Hematopoietic multipotent progenitor cell treated with erythropoietin and hydrocortisone succinate and interleukin-3 and kit ligand, for 17 days (in vitro differentiated cells): ENCODE measurements at places on chromosomes 7 and 10.

DNA sequence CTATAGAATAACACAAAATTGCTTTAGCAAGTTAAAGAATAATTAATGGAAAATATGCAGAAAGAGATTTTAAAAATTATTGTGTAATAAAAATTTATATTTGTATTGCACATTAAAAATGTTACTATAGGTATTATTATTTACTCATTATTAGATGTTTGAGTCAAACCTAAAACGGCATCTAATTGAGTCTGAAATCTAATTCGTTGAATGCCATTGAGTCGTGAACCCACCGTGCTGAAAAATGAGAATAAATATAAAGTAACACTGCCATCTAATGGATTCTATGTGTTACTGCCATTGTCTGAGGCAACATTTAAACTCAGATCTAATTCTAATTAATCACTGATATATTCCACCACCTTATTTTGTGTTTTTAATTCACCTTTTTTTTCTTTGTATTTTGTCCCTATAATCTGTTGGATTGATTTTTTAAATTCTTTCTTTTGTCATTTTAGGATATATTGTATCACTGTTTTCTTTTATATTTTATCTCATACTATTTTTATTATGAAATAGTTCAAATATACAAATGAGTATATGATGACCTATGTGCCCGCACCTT is 62.2 kb downstream of the SAMD9 start:
- DNase-seq: peak; percentile 62

DNA sequence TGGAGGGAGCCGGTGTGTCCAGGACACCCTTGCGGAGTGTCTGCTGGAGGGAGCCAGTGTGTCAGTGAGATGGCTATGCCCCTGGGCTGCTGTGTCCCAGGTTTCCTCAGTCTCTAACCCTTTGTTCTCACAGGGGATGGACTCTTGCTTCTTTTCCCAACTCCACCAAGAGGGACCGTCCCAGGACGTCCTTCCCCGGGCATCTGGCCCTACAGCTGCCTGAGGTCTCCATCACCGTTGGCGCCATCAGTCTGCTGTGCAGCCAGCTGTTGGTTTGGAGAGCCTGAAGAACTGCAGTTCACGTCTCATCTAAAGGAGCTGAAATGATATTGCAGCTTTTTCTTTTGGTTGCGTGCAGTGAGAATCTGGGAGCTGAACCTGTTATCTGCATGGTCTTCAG is 136.2 kb downstream of the VIPR2 start:
- DNase-seq: no peak

- DNase-seq: no peak
Measured at GRCh38 chr7:74343281-74344131, 54.3 kb downstream of the CLIP2 start.

- peak; percentile 77 for DNase-seq
Measured at GRCh38 chr7:73811760-73812168, 19.0 kb upstream of the CLDN4 start.

DNA sequence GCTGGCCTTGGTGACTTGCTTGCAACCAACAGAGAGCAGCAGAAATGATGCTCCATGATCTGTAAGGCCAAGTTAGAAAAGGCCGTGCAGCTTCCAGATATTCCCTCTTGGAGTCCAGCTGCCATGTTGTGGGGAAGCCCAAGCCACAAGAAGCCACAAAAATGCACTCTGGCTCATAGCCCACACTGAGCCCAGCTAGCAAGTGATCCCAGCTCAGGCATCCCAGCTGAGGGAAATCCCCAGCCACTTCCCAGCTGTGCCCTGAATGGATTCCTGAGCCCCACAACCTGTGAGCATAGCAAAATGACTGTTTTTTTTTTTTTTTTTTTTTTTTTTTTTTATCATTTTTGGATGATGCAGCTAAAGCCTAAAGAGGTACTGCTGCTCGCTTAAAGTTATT is 11.1 kb upstream of the SDK1 start:
- DNase-seq: no peak

- no peak for DNase-seq
Measured at GRCh38 chr10:3424111-3424851, 251.7 kb upstream of the PITRM1 start.

DNA sequence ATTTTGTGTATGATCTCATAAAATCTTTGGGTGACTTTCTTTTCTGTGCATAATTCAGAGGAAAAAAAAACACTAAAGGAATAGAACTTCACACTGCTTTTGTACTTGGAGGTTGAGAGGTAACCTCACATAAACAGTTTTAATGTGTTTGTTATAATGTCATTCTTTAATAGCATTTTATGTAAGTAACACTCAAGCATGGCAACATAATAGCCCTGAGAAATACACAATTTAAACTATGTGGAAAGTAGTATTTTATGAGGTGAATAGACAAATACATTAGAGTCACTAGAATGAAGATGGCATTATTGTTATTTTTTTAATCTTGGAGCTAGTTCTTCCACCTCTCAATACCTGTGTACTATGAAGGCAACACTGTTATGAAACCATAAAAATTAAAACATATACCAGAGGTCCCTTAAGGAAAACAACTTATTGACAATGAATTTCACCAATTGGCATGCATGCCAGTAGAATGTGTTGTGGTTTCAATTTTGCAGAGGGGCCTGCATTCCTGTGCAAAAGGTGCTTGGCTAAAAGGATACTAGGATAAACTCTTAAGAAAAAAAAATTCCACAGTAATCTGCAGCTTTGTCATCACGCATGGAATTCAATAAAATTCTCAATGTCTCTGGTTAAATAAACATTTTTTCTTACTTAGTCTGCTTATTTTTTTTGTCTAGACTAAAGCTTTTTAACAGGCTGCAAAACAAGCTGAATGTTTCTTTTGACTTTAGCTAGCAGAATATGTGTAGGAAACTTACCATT is 102.5 kb downstream of the CD36 start:
- no peak for DNase-seq

DNA sequence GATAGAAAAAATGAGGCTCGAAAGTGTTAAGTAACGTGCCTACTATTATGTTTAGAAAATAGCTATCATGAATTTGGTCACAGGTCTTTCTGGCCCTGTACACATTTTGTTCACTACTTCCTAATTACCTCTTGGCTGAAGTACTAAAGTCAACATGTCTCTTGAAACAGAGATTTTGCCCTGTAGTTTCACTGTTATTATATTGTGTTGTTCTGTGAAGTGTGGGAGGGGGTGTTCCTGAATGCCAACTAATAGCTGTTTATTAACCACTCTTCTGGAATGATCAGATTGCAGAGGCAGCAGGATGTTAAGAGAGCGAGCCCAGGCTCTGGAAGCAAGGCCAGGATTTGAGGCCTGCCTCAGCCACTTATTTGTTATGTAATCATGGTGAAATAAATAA is 72.1 kb downstream of the RNF133 start:
- DNase-seq: no peak

DNA sequence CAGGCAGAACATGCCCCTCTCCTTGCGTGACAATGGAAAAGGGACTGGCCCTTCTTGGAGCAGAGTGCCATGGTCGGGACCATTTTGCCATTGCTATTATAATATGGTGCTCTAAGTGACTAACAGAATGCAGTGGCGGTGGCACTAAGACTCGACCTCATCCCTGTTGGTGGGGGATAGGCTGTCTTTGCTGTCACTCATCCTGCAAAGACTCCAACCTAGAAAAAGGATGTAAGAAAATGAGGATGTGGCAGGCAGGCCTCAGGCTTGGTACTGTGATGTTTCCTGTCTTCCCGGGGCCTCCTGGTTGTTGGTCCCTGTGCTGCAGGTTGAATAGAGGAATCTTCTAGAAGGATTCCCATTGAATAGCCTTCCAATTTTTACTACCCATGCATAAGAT is 18.6 kb downstream of the BLNK start:
- no peak for DNase-seq

DNA sequence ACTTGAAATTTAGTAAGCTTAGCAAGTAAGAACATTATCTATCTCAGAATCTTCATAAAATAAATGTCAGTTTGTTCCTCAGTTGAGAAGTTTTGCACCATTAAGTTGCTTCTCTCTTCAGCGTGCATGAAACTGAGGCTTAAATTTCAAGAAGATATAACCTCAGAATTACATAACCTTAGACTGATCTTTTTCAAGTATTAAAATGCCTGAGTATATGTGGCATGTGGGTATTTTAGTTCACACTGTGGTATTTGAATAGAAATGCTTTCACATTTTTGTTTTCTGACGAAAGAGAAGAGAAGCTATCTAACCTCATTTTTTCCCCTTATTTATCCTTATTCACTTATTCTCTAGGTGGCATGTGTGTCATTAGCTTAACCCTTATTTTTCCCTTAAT is 104.1 kb downstream of the PHF14 start:
- no peak for DNase-seq

DNA sequence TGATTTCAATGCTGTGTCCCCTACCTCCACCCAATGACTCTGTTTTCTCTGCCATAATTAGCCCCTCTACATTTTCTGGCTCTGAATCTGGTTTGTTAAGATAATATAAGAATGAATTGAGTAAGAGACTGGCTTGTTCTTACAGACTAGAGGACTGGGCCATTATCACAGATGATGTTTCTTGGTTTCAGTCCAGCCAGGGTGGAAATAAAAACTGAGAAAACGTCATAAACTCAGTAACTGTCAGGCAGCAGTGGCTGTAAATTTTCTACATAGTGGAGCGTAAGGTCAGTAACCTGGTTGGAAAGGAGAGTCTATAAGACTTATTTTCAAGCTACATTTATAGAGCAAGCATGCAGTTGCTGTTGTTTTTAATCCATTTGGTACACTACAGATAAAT is 485.4 kb downstream of the HTR7 start:
- DNase-seq: no peak

GRCh38 chr10:53130337-53130736 is 357.8 kb upstream of the MBL2 start:
- DNase-seq: no peak

DNA sequence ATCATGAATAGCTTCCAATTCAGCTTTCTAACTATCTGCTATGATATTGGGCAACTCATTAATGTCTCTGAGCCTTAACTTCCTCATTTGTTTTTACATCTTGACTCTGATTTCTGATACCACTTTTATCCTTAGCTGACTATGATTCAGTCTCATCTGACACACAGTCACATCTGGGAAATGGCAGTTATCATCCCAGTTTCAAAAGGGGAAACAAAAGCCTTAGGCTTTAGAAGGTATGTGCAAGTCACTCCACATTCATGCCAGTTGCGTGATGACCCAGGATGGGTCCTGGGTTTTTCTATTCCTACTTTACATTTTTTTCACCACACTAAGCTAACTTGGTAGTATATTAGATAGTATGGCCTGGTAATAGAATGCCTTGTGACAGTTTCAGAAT is 12.7 kb downstream of the SCIN start:
- no peak for DNase-seq
